ENCODE measurements at places on chromosomes 3 and 15. TPM values are rescaled to one million over a fixed set of nuclear protein-coding genes. Genes with fewer than 3 reads are reported as not detected.

ZSCAN29 gene
- 15.6 TPM for total RNA-seq

GRCh38 chr3:186320862-186321568 lies 41.0 kb downstream of the DGKG start:
- DNase-seq: no peak

DNA sequence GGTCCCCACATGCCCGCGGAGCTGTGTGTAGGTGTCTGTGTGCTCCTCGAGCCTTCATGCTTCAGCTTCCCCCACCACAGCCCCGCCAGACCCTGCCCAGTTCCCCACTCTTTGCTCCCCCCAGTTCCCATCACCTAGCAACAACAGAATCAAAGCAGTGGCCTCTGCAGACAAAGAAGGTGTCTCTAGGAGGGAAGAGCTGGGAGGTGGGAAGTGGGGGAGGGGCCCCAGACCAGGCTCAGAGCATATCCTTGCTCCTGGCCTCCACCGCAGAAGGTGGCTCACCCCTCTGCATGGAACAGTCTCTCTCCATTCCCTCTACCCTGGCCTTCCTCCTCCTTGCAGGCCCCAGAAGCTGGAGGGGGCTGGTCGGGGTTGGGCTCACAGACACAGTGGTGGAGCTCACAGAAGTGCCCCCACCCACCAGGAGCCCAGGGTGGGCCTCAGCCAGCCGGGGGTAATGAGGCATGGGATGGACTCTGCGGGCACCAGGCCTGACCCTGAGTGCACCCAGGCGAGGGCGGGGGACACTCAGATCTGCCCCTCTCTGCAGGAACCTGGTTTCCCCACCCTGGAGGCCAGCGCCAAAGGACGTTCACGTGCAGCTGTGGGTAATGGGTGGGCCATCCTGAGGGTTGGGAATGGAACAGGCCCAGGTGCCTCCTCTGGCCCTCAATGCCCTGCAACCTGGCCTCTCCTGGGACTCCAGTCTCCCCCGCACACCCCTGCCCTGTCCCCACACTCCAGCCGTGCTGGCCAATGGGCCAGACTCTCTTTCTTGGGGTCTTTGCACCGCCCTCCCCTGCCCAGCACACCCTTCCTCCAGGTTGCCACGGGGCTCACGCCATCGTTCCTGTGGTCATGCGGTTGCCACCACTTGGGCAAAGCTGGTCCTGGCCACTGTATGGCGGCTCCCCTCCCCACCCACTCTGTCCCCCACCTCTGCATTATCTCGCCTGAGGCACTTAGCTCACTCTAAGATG lies 53.4 kb downstream of the TPRA1 start:
- no peak for DNase-seq

DNA sequence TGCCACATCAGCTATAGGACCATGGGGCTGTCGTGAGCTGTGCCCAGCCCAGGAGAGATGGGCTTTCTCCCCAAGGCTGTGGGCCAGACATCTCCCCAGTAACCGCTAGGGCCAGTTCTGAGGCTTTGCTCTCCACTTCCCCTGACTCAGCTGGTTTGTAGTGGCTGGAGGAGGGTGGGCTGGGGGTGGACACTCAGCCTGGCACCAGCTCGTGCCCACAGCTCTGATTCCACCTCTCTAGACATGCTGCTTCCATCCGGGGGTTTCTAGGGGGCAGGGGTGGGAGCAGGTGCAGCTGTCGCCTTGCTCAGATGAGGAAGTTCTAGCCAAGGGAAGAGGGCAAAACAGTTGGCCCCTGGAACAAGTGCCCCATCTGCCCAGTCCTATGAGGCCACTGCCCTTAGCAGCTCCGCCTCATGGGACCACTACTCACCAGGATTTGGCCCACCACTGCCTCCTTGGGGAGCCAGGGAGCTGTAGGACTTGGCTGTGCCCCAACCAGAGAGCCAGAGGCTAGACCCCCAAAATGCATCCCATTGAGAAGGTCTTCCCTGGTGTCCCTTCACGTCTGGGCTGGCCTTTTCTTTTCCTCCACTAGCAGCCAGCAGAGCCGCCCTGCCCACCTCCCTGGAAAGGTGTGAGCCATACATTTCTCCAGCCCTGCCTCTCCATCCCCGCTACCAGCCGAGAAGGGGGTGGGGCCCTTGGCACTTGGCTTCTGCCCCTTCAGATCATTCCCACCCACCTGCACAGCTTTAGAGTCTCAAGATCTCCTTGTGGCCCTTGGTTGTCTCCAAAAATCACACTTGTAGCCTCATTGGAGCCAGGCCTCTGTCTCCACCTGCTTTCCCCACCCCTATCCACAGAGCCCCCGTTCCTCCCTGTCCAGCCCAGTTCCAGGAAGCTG lies 9.9 kb downstream of the GLYCTK start:
- no peak for DNase-seq

GRCh38 chr3:110384601-110385000 lies 687.0 kb upstream of the NECTIN3 start:
- DNase-seq: no peak

DNA sequence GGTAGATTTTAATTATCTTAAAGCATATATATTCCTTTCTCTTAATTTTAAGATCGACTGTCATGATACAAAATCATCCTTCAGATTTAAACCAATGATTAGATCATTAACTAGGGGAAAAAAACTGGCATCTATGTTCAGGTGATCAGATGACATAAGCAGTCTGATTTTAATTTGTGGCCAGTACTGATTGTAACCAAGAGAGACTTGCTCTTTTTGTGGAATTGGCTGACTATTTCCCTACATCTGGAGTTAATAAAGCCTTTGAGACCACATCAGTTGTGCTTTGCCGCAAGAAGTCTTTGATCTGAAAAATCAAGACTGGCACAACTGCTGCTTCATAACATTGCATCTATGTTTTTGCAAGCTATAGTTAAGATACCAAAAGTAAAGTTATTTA lies 148.4 kb upstream of the CGNL1 start:
- DNase-seq: no peak

DNA sequence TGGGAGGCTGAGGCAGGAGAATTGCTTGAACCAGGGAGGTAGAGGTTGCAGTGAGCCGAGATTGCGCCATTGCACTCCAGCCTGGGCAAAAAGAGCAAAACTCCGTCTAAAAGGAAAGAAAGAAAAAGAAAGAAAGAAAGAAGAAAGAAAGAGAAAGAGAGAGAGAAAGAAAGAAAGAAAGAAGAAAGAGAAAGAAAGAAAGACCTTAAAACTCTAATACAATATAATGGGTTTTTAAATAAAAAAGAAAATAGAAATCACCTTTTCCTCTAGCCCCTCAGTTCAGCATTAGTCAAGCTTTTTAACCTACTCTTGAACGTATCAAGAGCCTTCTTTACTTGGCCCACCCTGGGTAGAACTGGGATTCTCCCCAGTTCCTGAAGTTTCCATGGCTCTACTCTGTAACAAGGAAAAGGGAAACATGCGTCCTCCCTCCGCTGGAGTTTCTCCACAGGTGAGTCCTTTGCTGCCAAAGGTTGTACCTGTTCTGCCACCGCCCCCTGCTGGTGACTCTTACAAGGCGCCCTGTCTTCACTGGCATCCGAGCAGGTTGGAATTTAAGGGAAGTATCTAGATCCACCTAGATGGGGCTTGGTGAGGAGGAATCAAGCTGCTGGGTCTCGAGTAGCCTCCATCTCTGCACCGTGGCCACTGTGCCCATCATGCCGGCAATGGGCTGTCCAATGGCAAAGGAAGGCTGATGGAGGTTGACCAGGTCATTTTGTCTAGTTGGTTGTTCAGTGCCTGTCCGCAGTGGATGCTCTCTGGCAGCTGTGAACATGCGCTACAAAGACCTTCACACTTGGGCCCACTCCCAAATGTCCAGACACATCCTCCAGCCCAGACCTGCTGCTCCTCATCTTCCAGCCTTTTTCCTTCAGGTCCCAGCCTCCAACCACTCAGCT lies 20.6 kb upstream of the EPHB3 start:
- DNase-seq: peak; percentile 74

RASGRP1 gene
- total RNA-seq: 0.75 TPM

GRCh38 chr3:43515208-43515917 lies 106.4 kb downstream of the ANO10 start:
- DNase-seq: no peak

- DNase-seq: no peak
These were observed 494.2 kb upstream of the AGTR1 start for GRCh38 chr3:148203297-148204010.

DNA sequence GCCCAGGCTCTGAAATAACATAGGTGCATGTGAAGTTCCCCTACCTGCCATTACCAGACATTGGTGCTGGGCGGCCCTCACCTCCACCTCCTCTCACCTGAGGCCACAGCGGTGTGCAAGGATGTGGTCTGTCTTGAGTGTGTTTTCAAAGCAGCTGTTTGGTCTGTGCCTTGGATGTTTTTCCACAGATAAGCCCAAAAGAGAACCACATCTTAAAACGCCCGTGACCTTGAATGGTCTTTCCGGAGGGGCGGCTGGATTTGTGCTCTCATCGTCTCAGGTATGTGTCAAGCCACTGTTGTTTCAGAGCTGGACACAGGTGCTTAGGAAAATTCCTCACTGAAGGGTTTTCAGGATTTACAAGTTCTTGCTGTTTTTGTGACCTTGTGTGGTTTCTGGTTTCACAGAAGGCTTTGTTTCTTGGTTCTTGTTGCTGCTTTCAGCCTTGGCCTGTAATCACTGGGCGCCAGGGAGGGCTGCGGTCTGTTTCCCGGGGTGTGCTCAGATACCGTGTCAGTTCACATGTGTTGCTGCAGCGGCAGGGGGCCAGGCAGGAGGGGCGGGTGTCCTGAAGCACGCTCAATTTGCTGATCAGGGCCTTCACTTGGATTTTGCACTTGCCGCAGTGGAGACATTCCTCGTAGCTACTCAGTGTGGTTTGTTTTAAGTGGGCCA lies 128.4 kb downstream of the IGF1R start:
- peak; percentile 76 for DNase-seq

DNA sequence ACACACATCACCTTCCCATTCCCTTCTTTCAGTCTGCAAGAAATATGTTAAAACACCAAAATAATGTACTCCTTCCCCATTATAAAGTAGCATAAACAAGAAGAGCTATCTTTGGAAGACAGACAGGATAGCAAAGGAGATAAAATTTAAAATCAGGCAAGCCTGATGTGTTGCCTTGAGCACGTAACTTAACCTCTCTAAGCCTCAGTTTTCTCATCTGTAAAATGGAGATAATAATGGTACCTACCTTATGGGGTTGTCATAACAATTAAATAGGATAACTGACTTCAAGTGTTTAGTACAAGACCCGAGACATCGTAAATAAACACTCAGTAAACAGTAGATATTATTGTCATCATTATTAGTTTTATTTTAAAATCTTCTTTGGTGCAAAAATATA lies 142.4 kb downstream of the NR1D2 start:
- DNase-seq: no peak

GRCh38 chr3:128504533-128504915 lies 11.5 kb upstream of the GATA2 start:
- no peak for DNase-seq

GRCh38 chr3:141448606-141449220 lies 38.1 kb upstream of the RASA2 start:
- DNase-seq: no peak

DNA sequence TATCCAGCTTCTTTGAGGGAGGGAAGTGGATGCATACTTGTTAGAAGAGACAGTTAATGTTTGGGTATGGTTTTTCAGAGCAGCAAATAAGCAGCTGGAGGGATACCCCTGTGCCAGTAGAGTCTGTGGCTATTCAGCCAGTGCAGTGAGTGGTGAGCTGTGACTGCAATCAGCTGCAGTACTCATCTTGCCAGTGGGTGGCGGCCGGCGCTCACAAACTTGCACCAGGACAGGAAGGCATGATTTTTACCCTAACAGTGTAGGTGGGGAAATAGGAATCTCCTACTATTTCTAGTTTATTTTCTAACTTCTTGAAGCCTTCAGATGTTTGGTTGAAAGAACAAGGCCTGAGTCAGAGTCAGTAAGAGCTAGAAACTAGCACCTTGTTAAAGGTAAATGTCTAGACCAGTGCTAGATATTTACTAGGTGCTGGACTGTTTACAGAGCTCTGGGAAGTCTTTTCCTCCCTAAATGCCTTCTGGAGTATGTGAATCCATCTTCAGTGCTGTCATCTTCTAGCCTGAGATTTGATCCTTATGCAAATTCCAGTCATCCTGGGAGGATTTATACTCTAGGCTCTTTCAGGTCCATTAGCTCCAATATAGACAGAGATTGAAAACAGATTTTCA lies 23.6 kb downstream of the TIMP4 start:
- DNase-seq: peak; percentile 72

POLQ gene
- total RNA-seq: 13.2 TPM

GRCh38 chr15:95464509-95464908 lies 866.0 kb upstream of the NR2F2 start:
- DNase-seq: no peak

DNA sequence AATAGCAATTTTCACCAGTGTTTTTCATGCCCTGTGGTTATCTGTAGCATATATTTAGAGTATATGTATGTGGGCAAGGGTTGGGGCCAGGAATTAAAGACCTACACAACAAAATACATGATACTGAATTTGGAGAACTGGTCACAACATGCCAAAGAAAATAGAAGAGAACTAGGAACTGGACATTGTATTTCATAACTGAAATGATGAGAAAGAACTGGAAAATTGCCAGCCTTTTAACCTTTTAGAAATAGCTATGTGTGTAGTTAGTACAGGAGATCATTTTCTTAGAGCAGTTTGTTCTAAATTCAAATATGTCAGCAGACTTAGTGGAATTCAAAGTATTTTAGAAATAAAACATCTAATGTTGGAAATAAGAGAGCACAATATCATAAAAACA lies 227.1 kb upstream of the CGNL1 start:
- no peak for DNase-seq

GRCh38 chr3:43629257-43629656 lies 7.4 kb upstream of the ANO10 start:
- DNase-seq: no peak

CFAP91 gene
- 1.3 TPM for total RNA-seq

SEMA7A gene
- total RNA-seq: 1.4 TPM

FRMD4B gene
- total RNA-seq: 22.5 TPM

MYO9A gene
- total RNA-seq: 12.0 TPM

- DNase-seq: no peak
These were observed 3.0 kb downstream of the NAALADL2 start for GRCh38 chr3:174862101-174862500.

- no peak for DNase-seq
These were observed 31.2 kb downstream of the IQGAP1 start for GRCh38 chr15:90419206-90419605.

FOXB1 gene
- total RNA-seq: not detected

DNA sequence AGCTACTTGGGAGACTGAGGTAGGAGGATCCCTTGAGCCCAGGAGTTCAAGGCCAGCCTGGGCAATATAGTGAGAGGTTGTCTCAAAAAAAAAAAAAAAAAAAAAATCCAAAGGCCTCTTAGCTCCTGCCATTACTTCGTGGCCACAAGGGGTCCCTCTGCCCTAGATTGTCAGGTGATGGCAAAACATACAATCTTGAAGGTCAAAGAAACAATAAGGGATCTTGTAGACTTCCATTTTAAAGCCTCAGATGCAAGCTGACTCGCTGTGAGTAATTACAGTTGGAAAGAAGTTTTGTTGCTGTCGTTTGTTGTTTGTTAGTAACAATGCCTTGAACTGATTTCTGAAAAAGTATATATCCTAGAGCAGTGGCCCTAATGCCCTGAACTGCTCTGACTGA lies 55.9 kb upstream of the PLCL2 start:
- DNase-seq: no peak

DNA sequence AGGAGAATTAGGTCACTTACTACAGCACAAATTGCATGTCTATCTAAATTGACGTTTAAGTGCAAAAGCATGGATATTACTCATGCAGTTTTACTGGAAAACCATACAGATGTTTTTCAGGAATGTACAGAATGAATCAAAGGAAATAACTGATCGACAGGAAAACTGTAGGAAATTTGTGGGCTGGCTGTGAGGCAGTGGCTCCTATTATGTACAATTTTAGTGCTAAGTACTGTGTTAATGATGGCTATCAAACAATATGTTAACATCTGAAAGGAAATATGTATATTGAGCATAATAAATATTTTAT lies 6.9 kb downstream of the NUDT16 start:
- DNase-seq: no peak

TRAT1 gene
- total RNA-seq: 0.28 TPM
